CD4-positive, alpha-beta T cell treated with Interleukin-2 at 100 ng/mL for 4 hours (primary cell): ENCODE measurements at places on chromosomes 13 and 19.

GRCh38 chr19:54452626-54453025, 3.6 kb downstream of the LENG8 start:
- DNase-seq = no peak

GRCh38 chr19:14300303-14300702, 80.9 kb upstream of the ADGRE5 start:
- no peak for DNase-seq

DNA sequence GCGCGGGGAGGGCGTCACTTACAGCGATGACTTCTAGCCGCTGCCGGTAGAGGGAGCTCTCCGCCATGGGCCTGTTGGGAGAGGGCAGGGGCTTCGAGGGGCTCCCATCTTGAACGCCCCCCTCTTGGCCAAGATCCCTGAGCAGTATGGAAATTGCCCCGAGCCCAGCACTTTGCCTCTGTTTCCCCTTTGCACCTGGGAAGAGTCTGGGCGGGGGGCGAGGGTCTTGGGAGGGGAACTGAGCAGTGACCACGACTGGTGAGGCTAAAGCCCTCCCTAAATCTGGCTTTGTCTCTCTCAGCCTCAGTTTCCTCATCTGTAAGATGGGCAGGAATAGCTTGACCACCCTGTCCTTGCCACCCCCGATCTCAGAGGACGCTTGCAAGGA, 2.8 kb downstream of the PALM3 start:
- peak; percentile 44 for DNase-seq

- DNase-seq = no peak
Measured at GRCh38 chr13:25267715-25268114, 19.6 kb downstream of the MTMR6 start.

DNA sequence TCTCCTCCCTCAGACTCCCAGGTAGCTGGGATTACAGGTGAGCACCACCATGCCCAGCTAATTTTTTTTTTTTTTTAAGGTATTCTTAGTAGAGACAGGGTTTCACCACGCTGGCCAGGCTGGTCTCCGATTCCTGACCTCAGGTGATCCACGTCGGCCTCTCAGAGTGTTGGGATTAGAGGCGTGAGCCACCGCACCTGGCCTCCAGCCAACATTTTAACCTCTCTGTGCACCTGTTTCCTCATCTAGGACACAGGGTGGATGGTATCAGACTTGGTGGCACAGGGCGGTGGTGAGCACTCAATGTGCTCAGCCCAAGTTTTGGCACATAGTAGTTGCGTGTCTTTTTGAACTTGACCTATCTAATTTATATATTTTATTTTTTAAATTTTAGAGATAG, 12.5 kb downstream of the APBA3 start:
- DNase-seq = no peak

- peak; percentile 5 for DNase-seq
Measured at GRCh38 chr19:7870571-7871436, 3.4 kb downstream of the PRR36 start.

GRCh38 chr19:16218851-16219250, 21.1 kb downstream of the AP1M1 start:
- DNase-seq = no peak

GRCh38 chr19:37304884-37305255, 66.0 kb upstream of the ZNF527 start:
- DNase-seq = no peak

GRCh38 chr13:98910501-98910951, 67.3 kb downstream of the DOCK9 start:
- peak; percentile 50 for DNase-seq

GRCh38 chr19:13099073-13099999, 3.3 kb downstream of the LYL1 start:
- peak; percentile 82 for DNase-seq

GRCh38 chr19:33785795-33786194, 10.9 kb upstream of the KCTD15 start:
- no peak for DNase-seq

DNA sequence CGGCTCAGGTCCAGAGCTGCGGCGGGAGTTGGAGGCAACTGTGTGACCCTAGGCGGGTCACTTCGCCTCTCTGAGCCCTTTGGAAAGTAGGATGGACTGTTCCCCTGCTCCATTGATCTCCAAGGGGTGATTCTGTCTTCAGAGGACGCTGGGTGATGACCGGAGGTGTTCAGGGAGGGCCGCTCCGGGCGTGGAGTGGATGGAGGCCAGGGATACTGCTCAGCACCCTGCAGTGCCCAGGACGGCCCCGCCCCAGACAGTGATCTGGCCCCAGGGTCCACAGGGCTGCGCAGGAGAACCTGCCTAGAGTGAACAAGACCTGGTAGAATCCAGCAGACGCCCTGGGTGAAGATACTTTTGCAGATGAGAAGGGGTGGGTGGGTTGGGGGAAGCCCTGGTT, 7.0 kb downstream of the NCLN start:
- no peak for DNase-seq

DNA sequence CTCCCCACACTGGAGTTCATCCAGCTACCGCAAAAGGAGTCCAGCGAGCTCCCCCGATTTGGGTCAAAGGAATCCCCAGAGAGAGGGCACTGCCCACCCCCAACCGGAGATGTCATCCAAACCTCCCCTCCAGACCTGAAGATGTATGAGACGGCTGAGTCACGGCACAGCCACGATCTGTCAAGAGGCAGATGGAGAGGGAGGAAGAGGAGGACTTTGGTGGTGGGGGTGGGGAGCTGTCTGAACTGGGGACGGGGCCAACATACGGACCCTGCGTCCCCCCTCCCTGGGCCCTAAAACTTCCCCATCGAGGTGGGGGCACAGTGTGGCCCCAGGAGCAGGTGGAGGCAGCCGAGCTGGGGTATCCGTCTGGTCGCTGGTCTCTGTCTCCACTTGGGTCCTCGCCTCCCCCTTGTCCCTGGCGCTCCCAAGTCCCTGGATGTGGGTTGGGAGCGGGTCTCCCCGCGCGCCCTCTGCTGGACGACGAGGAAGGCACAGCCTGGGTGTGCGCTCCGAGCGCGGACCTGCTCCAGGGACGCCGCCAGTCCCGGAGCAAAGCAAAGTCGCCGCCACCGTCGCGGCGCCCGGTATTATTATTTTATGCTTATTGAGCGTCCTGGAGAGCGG, 3.8 kb downstream of the PDE4A start:
- peak; percentile 58 for DNase-seq

DNA sequence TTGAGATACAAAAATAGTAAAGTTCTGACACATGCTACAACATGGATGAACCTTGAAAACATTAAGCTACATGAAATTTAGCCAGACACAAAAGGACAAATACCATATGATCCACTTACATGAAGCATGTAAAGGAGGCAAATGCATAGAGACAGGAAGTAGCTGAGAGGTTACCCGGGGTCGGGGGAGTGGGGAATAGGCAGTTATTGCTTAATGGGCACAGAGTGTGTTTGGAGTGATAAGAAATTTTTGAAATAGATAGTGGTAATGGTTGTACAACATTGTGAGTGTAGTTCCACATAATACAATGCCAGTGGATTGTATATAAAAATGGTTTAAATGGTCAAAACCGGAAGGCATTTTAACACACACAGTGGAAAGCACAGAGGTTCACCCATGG, 4.3 kb downstream of the N4BP2L1 start:
- no peak for DNase-seq

DNA sequence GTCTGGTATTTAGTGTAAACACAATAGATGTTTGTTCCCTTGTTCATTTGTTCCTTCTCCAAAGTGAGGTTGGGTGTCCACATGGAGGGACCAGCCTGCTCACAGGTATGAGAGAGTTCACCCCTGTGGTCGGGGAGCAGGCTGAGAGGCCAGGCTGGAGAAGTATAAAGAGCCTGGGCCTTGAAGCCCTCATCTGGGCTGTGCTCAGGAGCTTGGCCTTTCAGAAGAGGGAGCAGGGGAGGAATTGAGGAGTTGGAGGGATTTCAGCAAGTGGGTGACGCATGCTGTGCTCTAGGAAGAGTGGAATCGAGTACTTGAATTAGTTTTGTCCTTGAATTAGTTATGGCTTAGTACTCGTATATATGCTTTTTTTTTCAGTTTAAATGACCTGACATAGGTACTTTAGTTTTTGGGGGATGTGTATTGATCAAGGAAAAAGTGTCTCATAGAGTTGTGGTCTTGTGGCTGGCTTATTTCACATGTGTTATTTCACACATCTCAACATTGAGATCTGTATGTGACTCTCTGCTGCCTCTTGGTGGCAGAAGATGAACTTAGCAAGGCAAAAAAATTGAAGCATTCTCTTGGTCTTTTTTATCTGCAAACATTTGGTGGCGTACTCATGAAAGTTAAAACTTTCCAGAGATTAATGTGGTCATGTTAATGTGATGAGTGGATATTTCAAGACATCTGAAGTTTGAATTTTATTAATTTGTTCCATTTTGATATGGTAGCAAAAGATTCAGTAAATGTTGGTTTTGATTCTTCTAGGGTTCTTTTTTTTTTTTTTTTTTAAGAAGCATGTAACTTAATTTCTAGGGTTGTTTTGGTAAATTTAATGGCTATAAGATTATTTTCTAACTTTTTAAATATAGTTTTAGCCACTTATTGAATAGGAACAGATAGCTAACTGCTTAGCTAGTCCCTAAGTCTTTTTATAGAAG, 54.3 kb downstream of the SLAIN1 start:
- DNase-seq = peak; percentile 73

DNA sequence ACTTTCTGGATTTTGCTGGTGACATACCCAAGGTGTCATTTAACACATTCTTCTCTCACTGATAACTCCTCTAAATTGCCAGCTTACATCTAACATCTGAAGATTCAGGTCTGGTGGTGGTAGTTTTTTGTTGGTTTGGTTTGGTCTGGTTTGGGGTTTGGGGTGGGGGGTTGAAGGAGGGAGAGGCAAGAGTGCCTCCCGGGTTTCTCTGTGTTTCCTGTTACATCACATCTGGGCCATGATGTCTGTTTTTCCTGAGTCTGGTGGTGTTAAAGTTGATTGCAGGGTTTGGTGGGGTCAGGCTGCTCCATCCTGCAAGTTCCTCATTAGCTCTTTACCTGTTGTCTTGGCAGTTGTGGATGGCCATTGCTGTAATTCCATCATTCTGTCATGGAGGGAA, 155.8 kb upstream of the UBL3 start:
- DNase-seq = no peak

DNA sequence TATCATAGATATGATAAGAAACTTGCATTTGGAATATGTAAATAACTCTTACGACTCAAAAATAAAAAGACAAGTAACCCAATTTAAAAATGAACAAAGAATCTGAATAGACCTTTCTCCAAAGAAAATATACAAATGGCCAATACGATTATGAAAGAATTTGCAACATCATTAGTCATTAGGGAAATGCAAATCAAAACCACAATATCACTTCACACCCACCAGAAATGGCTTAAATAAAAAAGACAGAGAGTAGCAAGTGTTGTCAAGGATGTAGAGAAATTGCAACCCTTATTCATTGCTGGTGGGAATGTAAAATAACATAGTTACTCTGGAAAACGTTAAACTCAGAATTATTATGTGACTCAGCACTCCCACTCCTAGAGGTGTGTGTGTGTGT, 226.6 kb upstream of the MAB21L1 start:
- DNase-seq = no peak

GRCh38 chr13:30796132-30796572, 60.8 kb downstream of the ALOX5AP start:
- DNase-seq = peak; percentile 14

DNA sequence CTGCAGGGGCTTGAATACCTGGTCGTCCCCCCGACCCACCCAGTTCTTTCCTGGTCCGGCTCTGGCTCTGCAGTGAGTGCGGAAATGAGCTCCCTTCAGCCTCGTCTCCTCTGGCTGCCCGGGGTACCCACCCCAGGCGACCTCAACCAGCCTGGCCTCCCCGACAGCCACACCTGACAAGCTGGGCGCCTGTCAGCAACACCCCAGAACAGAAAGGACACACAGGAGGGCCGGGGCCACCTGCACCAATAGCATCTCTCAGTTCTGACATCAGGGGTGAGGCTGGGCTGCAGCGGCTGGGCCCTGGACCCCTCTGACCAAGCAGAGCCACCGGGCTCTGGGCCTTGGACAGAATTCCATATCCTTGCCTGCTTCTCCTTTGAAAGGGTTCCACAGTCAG, 19.7 kb downstream of the SUGP1 start:
- no peak for DNase-seq

DNA sequence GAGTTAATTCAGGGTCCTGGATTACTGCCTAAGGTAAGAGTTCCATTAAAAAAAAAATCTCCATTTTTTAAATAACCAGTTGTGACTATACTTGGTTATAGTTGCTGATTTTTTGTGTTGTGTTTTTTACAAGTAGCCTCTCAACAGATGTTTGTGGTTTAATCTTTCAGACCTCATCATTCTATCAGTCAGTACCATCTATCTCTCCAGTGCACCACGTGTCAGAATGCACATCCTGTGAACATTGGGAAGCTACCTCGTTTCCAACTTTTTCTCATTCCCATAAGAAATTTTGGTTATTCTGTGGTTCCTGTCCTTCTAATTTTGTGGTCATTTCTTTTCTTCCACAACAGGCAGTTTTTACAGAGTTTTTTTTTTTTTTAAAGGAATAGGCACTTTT, 39.2 kb downstream of the WDFY2 start:
- DNase-seq = no peak

GRCh38 chr13:64327505-64328194, 2902.5 kb downstream of the PCDH9 start:
- no peak for DNase-seq

GRCh38 chr13:56988543-56988942, 152.2 kb upstream of the PRR20A start:
- no peak for DNase-seq

DNA sequence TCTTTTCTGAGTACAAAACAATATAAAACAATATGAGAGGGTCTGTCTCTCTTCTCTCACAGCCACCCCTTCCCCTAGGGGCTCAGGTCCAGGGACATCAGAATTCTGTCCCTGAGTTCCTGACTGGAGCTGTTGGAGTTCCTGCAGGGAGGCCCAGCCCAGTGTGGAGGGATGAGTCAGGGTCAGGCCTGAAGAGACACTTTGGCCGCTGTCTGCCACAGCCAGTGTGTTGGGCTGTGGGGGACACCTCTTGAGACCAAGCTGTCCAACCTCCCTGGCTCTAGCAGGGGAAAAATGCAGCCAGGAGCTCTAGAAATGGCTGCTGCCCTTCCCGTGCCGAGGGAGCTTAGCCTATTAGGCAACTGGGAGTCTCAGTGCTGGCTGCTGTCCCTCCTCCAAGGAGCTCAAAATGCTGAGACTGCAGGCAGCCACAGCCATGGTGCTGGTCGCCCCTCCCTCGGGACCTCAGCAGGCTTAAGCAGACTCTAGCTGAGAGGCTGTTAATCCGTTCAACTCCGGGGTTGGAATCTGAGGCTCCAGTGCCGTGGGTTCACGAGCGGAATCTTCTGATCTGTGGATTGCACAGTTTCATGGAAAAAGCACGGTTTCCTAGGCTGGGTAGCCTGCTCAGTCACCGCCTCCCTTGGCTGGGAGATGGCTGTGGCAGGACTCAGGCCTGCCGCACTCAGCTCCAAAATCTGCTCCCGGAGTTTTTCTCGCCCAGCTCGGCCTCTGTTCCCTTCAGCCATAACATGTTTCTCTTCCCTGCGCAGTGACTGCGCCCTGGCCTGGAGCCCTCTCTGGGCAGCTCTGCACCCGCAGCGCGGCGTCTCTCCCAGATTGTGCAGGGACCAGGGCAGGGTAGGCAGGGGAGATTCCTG, 3.8 kb upstream of the ZNF626 start:
- no peak for DNase-seq
